ENCODE measurements at places on chromosomes 2 and 18. TPM values are rescaled to one million over a fixed set of nuclear protein-coding genes. Genes with fewer than 3 reads are reported as not detected.
A peak's percentile ranks its signal among the peaks of the same experiment; 100 is the strongest.

The FMNL2 gene
- 18.3 TPM for total RNA-seq

The AQP12A gene
- total RNA-seq: not detected

The TMEM198 gene
- total RNA-seq: 0.17 TPM

The CKAP2L gene
- total RNA-seq: 2.3 TPM

The AQP12B gene
- total RNA-seq: not detected

DNA sequence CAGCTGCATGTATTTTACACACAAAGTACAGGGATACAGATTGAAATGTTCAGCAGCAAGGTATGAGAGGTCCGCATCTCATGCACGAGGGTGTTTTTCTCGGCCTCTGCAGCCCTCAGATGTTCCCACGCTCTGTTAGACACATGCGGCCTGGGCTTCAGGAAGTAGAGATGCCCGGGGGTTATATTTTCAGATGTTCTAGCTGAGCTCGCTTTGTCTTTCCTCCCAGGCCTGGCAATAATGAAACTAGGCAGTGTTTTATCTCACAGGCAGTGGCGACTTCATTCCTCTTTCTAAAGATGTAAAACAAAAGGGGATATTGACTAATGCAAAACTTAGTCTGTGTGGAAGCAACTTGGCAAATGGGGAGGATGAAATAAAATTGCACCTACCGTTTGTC is 190.7 kb downstream of the GBX2 start:
- peak; percentile 18 for DNase-seq

DNA sequence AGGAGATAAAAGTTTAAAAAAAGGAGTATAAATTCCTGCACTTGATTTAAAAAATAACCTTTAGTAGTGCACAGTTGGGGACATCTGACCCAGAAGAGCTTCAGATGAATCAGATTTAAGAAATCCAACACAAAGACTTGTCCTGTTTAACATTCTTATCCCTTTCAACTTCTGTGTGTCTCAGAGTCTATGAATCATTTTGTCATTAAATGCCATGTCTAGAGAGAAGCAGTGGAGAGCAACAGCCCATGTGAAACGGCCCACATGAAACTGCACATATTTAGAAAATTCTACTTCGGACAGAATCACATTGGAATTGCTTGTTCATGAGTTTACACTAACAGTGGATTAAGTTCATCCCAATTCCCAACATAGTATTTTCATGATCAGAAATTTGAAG is 278.6 kb downstream of the SLC8A1 start:
- DNase-seq: no peak

- DNase-seq: no peak
Observed at GRCh38 chr2:27249159-27249890, 13.5 kb downstream of the SLC30A3 start.

DNA sequence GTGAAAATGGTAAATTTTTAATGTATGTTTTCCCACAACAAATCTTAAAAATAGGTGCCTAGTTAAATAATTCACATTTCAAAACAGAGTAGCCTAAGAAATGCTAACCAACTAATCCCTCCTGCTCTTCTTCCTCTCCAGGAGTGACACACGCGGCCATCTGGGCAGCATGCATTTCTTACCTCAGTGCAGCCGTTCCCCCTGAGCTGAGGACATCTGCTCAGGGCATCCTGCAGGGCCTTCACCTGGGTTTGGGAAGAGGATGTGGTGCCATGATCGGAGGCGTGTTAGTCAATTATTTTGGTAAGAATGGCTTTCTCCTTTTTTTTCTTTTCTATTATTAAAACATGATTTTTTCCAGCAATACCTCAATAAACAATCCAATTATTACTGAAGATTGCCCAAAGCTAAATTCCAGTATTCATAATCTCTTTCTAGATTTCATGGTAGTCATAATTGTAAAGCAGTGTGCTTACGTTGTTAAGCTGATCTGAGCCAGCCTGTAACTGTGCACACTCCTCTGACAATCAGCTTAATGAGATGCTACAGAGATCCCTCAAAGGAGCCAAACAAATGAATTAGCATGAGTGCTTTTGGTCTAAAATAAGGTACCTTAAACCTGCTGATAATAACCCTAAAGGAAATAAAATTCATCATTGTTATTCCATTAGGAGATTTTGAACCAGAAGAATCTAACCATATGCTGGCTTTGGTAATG is 45.8 kb downstream of the NEMP2 start:
- no peak for DNase-seq

- DNase-seq: no peak
Observed at GRCh38 chr2:175903384-175903936, 98.6 kb downstream of the LNPK start.

DNA sequence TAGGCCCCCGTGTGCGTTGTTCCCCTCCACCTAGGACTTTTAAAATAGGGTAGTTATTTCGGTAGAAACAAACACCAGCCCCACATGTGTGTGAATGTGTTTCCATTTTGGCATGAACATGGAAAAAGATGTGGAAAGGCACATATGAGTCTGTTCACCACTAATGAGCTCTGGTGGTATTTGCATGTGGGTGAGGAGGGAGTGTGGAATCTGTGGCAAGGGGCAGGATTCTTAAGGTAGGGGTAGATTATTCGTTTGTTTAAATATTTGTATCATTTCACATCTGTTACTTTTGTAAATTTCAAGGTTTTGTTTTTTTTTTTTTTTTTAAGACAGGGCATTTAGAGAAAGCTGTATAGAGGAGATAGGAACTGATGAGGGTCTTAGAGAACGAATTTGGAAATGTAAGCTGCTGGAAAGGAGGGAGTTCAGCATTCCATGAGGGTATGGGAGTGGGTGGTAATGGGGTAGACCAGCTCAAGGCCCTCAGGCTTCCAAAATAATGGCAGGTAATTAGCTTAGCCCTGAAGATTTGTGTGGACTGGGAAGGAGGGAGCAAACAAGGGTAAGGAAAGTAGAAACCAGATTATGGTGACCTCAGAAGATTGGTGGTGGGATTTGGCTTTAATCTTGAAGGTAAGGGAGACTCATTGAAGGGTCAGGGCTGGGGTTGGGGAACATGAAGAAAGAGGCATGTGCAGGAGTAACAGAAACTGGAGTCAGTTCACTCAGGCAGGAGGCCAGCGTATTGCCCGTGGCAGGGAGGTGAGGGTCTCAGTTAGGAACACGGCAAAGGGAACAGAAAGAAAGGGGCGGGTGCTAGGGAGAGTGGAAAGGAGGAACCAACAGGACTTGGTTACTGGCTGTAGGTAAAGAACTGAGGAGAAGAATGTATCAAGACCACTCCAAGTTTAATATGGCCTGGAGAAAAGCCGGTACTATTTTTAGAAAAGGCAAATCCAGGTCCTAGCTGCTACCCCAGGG is 123.6 kb downstream of the PLB1 start:
- no peak for DNase-seq

DNA sequence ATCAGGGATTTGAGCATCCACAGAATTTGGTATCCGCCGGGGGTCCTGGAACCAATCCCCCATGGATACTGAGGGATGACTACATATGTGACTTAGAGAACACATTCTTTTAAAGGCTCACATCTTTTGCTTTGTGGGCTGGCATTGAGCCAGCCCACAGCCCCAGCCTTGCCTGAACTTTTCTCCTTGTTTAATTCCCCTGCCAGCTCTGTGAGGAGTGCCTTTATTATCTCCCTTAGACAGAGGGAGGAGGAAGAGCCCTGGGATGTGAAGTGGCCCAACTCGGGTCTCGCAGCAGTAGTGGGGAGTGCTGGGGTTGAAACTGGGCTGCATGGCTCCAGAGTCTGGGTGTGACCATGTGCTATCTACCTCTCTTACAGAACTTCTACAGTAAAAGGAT is 7.6 kb downstream of the TTC39C start:
- no peak for DNase-seq

DNA sequence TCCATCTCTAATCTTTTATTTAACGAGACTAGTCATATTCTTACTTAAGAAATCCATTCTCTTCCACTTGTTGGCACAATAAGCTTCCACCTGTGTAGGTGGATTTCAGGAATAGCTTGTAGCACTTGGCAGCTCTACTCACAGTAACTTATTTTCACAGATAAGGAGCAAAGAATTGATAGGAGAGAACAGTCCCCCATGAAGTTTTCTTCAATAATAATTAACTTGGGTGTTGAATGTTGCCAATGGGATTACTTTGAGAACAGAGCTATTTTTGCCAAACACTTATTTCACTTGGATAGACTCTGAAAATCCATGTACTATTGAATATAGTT is 1388.6 kb upstream of the PIK3C3 start:
- no peak for DNase-seq

- DNase-seq: no peak
Observed at GRCh38 chr2:159539701-159540100, 76.6 kb downstream of the BAZ2B start.

DNA sequence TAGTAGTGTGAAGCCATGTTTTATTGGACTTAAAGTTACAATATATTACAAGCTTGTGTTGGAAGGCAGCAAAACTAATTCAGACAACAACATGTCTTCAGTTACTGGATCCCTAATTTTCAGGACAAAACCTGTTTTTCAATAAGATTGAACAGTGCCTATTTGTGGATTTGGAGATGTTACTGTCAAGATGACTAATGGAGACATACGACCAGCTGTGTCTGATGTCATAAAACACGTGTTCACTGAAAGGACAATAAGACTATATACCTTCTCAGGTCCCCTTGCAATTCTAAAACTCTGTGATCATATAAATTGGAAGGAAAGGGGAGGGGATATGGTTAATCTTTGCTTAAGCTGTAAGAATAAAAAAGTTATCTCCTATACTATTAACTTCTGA is 21.7 kb downstream of the METTL21A start:
- DNase-seq: no peak

GRCh38 chr2:24625728-24626127 is 134.7 kb downstream of the NCOA1 start:
- DNase-seq: no peak

DNA sequence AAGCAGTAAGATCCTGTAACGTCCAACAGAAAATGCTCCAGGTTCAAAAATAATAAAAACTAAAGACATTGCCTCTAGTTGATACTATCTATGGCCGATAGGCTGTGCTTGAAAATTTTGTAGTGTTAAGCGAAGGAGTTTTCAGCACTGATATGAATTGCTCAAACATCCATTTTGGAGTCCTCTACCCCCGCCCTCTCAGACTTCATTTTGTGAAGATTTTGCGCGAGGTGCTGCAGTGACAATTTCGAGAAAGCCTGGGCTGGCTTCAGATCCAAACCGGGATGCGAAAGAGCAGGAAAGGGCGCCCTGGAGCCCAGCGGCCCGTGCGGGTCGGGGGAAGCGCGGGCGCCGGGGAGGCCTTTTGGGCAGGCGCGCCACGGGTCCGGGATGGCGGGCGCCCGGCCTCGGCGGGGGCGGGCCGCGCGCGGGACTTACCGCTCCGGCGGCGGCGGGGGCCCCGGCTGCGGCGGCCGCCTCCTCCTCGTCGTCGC is 1.8 kb downstream of the SP3 start:
- peak; percentile 90 for DNase-seq

GRCh38 chr2:156999661-157000060 is 257.8 kb upstream of the GALNT5 start:
- no peak for DNase-seq

- DNase-seq: no peak
Observed at GRCh38 chr18:53148123-53148522, 808.1 kb downstream of the DCC start.

DNA sequence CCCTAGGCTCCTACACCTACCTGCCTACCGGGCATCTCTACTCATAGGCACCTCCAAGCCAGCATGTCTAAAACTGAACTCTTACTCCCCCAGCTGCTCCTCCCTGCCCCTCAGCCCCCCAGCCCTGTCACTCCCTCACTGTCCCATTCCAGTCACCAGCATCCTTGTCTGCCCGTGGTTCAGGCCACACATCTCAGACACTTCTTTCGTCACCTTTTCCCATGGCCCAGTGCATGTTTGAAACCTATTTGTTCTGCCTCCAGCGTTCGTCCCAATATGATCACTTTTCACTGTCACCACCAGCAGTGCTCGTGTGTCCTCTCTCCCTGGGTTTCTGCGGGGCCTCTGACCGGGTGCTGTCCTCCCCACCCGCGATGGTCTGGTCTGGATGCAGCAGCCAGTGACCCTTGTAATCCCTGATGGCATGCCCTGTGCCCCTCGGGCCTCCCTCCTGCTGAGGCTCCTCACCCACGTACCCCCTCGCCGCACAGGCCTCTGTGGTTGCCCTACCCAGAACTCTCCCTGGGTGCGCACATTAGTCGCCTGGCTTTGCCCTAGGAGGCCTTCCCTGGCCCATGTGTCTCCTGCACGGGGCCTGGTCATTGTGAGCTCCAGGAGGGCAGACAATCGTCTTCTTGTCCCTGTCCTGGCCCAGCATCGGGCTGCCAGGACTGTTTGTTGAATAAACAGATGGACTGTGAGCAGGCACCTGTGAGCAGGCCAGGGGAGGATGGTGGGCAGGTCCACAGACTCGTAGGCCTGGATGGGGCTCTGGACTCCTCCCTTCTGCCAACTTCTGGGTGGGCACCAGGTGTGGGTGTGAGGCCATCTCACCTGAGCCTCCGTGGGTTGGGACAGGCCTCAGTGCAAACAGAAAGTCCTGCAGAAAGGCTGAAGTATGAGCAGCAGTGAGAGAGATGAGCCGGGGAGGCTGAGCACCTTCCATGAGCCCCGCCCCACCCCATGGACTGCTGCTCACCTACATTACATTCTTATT is 15.5 kb downstream of the LDLRAD4 start:
- DNase-seq: no peak

GRCh38 chr2:204364860-204365535 is 180.3 kb upstream of the PARD3B start:
- DNase-seq: no peak

DNA sequence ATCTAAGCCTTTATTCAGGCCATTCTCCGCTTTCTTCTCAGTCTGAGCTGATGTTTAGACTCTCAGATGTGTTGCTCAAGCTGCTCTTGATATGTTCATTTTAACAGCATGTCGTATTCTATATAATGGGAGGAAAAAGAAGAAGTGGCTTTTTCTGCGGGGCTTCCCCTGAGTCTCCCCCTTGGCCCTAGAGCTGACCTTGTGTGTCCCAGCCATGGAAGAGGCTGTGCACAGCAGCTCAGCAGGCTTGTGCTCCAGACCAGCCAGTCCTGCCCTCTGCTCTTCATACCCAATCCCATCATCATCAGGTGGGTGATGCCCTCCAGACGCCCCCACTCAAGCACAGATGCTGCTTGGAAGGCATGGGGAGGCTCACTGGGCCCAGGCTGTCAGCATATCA is 155.1 kb upstream of the CELF4 start:
- DNase-seq: no peak

GRCh38 chr2:66472225-66472843 is 37.4 kb downstream of the MEIS1 start:
- DNase-seq: no peak

GRCh38 chr2:45778720-45779171 is 127.3 kb downstream of the PRKCE start:
- peak; percentile 87 for DNase-seq
